ENCODE measurements at places on chromosomes 3 and 15.

DNA sequence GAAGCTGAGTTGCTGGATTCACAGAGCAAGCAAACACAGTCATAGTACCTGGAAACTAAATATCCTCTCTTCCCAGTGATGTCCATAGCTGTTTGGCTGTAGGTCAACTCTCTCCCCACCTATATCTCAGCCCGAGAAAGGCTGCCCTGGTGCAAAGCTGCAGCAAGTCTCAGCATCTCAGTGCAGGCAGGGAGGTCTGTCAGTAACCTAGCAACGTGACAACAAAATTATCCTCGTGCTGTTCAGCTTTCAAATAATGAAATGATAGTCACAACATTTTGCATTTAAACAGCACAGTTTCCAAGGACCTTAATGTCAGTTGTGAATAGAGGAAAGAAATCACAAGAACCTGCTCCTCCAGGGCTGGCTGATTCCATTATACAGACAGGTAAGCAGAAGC, 83.6 kb downstream of the CHST2 start:
- peak; percentile 71 for DNase-seq

DNA sequence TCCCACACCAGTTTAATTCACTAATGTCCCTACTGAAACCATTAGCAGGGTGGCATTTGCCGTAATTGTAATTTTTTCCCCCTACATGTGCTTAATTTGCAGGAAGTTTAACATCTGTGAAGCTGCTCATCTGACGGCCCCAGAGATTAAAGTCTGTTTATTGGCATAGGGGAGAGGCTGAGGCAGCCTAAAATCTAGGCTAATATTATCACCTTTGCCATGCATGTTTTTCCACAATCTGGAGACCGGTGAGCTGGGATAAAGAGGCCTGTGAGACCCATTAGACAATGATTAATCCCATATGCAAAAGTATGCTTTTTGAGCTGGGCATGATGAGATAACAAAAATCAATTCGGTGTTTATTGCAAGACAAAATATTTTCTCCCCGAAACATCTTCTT, 561.2 kb upstream of the ALCAM start:
- DNase-seq, result no peak

DNA sequence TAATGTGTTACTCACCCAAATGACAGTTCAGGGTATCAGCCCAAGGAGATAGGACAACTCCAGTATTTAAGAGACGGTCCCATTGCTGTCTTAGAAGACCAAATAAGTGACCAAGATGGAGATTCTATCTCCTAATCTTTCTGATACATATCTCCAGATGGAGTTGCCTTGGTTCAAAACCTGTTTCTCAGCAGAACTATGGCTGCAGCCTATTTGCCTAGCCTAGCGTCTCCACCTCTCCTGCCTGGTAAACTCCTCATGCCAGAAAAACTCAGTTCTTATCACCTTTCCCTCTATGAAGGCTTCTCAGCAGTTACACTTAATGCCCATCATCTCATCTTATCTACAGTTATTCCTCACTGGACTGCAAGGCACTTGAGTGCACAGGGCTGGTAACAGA, 1.2 kb upstream of the CSPG5 start:
- no peak for DNase-seq

DNA sequence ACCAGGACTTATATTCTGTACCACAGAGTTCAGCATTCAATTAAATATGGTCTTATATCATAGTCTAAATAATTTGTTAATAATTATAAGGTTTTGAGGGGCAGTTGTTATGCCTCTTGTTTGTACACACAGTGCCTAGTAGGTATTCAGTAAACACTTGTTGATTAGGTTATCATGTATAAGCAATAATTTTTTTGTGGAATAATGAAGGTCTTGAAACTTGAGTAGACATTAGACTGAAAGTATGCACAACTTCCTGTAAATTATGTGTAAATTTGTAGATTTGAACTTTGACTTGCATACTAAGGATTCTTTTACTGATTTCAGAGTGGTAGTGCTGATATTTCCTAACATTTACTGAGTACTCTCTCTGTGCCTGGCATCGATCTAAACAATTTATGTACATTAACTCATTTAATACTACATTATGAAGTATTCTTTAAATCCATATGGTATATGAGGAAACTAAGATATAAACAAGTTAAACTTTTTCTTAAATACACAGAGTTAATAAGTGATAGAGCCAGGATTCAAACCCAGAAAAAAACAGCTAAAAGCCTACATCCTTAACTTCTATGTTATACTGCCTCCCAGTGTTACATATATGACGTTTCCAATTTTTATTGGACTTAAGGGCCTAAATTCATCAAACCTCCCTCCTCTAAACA, 65.1 kb downstream of the GLCE start:
- peak; percentile 22 for DNase-seq

DNA sequence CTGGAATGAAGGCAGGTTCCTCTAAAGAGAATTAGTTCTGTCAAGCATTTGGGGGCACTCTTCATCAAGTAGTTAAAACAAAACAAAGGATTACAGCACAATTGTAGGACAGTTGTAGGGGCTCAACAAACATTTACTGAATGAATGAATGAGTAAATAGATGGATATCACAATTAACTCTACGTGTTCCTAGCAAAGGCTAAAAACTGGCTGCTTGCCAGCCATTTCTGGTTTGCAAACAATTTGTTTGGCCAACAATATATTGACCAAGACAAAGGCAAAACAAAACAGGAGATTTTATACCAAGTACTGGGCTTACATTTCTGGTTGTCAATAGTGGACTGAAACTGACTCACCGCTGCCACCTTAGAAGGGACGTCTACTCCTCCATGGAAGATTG, 116.8 kb downstream of the ZNF280D start:
- no peak for DNase-seq

DNA sequence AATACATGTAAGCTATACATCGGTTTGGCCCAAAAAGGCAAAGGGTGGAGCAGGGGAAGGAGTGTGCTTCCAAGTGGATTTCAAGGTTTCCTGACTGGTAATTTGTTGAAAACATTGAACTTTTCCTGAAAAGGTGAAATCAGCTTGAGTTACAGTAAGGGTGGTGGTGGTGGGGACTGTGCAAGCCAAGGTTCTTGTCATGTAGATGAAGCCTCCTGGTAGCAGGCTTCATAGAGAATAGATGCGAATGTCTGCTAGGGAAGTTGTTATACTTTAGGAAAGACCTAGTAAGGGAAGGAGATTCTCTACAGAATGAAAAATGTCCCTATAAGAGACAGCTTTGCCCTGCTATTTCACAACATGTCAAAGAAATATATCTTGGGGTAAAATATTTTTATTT, 528.2 kb upstream of the CBLB start:
- DNase-seq, result no peak

- DNase-seq, result no peak
Measured at GRCh38 chr3:5754602-5755001, 567.1 kb downstream of the EDEM1 start.

- no peak for DNase-seq
Measured at GRCh38 chr15:100311154-100311625, 30.6 kb downstream of the ADAMTS17 start.

DNA sequence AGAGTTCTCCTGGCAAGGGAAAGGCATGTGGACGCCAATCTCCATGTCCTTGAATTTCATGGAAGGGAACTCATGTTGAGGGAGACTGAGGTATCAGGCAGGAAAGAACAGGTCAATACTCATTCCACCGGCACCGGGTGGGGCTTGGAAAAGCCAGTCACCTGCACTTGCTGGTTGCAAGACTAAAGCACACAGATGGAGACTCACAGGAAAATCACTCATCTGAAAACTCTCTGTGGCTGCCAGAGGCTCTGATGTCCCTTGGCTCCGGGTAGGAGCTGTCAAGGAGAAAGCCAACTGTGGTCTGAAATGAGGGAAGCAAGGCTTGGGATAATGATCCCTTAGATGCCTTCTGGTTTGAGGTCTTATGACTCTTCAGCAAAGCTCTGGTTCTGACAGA, 8.7 kb upstream of the CGNL1 start:
- no peak for DNase-seq

DNA sequence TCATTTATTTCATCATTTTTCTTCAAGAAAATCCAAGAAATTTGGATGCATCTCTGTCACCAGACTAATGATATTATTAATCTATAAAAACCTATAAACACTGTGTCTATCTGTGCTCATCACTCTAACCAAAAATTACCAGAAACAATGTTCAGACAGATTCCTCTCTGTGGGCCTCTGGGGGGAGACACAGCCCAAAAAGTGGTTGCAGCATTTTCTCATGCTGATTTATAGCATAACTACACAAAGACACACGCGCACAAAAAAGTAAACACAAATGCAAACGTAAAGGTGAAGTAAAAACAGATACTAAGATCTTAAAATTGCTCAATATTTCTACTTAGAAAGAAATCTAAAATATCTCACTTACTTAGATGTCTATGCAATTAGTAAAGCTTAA, 976.0 kb downstream of the GBE1 start:
- DNase-seq, result peak; percentile 1

DNA sequence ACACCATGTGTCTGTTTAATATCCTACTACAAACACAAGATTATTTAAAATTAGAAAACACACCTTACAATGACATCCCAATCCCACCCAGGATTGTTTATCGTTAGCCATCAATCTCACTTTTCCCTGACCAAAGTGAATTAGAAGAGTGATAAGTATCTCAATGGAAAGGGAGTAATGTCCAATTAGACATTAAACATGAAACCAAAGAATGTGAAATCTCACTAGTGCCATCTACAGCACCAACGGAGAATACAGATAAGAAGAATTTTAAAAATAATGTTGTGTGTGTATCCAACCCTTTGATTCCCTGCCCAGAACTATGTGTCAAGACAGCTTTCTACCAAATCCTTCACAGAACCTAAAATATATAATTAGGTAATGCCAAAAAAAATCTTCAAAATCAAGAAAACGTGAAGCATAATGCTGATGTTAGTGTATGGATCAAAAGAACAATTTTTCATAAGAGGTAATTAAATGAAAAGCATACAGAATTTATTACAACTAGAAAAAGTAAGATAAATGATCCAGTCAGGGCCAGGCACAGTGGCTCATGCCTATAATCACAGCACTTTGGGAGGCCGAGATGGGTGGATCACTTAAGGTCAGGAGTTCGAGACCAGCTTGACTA, 64.2 kb downstream of the SCAPER start:
- peak; percentile 62 for DNase-seq

DNA sequence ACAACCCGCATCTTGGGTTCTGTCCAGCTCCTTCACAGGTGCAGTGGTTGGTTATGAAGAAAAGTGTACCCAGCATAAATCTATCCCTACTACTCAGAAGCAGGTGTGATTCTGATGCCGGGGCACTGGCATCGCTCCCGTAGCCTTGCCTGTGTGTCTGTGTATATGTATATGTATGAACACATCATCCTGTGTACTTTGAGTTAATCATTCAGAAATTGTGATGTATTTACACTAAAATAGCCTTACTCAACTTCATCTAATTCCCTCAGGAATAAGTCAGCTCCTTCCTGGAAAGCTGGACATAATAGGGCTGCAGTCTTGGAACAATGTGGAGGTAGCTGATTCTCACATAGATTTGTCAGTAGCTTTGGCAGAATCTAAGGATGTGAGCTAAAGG, 6.7 kb upstream of the ZBED2 start:
- DNase-seq, result no peak

GRCh38 chr3:184233127-184233843, 3.9 kb downstream of the VWA5B2 start:
- DNase-seq, result no peak

DNA sequence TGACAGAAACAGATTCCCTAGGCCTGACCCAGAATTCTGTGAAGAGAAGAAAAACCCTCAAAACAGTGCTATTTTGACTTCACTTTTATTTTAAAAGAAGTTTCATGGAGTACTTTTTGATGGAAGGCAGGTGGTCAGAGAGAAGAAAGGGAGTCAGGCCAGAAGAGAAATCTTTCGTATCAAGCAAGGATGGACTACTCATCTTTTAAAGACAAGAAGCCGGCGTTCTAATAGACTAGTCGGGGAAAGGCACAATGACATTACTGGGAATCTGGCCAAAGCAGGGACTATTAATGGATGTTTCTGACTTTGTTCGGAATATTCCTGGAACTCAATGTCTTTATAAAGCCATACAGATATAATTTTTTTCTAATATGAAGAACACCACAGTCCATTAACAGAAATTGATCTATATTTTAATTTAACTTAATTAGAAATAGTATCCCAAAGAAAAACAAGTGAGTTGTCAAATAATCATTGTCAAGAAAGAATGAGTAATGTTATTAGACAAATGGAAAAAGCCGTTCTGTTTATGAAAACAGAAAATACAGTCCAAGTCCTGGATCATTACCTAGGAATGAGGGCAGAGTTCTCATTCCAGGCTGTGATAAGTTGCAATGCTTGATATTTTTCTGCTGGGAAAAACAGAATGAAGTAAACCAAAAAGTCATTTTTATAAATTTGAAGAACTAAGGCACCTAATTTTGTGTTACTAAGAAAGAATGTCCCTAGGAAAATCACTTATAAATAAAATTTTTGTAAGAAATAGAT, 23.7 kb upstream of the PCOLCE2 start:
- no peak for DNase-seq

DNA sequence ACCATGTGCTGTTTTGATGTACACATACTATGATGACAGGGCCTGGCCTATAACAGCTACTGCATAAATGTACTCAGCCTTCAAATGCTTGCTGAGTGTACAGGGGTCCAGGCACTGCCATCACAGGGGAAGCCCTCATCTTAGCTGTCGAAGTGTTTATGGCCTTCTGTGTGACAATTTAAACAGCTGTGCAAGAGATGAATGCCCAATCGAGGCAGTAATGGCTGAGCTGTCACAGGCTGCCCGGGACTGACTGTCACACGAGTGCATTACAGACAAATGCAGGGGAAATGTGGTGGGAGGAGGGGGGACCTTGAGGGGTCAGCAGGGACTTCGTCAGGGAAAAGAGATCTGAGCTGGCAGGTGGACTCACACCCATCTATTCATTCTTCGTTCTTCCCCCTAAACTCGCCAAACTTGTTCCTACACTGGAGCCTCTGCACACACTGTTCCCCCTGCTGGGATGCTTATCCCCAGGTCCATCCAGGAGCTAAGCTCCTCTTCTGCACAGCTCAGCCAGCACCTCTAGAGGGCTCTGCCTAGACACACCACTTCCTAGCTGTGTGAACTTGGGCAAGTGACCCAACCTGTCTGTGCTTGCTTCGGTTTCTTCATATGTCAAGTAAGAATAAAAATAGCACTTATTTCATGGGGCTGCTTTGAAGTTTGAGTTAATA, 156.2 kb upstream of the IQSEC1 start:
- DNase-seq, result peak; percentile 61

DNA sequence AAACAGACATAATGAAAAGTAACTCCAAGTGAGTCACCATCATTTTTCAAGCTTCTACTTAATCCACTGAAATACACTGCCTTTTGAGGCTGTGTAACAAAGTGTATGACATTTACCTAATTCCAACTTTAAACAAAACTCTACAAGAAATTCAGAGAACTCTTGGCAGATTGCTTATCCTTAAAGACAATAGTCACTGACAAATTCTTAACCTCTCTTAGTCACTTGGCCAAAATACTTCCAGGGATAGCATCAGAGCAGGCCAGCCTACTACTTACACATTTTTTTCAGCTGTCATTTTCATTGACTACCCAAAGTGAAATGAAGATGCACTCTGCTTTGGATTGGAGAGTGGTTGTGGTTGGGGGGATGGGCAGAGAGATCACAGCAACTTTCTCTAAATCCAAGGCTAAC, 3.6 kb downstream of the WWTR1 start:
- no peak for DNase-seq

GRCh38 chr15:79635897-79636561, 203.9 kb downstream of the MINAR1 start:
- DNase-seq, result no peak

- DNase-seq, result no peak
Measured at GRCh38 chr15:65038836-65039235, 6.4 kb upstream of the SLC51B start.

- no peak for DNase-seq
Measured at GRCh38 chr3:25557694-25558093, 107.0 kb downstream of the TOP2B start.

GRCh38 chr3:40055361-40055760, 246.0 kb downstream of the MYRIP start:
- DNase-seq, result no peak
